ENCODE measurements at places on chromosomes 3 and 15. TPM values are rescaled to one million over a fixed set of nuclear protein-coding genes. Genes with fewer than 3 reads are reported as not detected.

GRCh38 chr3:150410311-150411105, 2.4 kb downstream of the TSC22D2 start:
- H3K4me1 ChIP-seq: peaks cover 39% of the 10 kb centered on the region
- peak overlapping the region; percentile 82 for H3K27ac ChIP-seq
- H3K36me3 ChIP-seq: peaks cover 35% of the 10 kb centered on the region
- peak overlapping the region; percentile 86 for H3K4me3 ChIP-seq
- peak; percentile 83 for DNase-seq
- H3K27me3 ChIP-seq: no peaks in the 10 kb centered on the region

DNA sequence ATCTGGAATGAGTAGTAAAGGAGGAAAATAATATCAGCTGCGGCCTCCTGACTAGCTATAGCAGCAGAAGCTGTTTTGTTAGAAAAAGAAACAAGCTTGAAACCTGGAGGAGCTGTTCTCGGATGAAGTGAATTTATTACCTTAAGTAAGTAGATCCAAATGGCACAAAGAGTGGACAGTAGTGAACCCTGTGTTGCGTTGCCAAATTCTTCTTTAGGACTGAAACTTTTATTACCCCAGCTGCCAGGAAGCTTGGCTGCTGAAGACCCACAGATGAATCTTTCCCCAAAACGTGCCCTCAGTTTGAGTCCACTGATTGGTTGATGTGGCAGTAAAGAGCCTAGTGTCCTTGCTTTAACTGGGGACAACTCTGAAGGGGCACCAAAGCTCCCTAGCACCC, 366.8 kb upstream of the GBE1 start:
- no peaks in the 10 kb centered on the region for H3K27me3 ChIP-seq
- no peak overlapping the region for H3K4me3 ChIP-seq
- H3K36me3 ChIP-seq: no peaks in the 10 kb centered on the region
- H3K4me1 ChIP-seq: peaks cover 3% of the 10 kb centered on the region

GRCh38 chr3:131543714-131544113, 40.9 kb upstream of the MRPL3 start:
- H3K27me3 ChIP-seq: peaks cover 3% of the 10 kb centered on the region
- no peak overlapping the region for H3K27ac ChIP-seq
- H3K4me1 ChIP-seq: no peaks in the 10 kb centered on the region
- no peaks in the 10 kb centered on the region for H3K36me3 ChIP-seq

- H3K27ac ChIP-seq: no peak overlapping the region
- H3K27me3 ChIP-seq: no peaks in the 10 kb centered on the region
- DNase-seq: peak; percentile 79
- no peak overlapping the region for H3K4me3 ChIP-seq
- H3K4me1 ChIP-seq: peaks cover 20% of the 10 kb centered on the region
Observed at GRCh38 chr15:101063212-101063611, 144.1 kb downstream of the LRRK1 start.

DNA sequence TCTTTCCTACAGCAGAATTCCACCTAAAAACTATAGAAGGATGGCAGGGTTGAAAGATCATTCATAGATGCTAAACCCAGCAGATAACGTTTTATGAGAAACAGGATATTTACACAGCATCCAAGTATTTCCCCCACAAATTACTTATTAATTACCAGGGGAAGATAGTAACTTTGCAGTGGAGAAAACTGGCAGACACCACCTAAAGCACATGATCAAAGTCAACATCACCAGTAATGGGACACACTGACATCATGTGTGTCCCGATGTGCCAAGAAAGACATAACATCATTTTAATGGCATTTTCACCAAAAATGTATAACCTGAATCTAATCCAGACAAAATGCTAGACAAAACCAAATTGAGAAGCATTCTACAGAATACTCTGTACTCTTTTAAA, 220.4 kb upstream of the THBS1 start:
- H3K4me3 ChIP-seq: no peak overlapping the region
- no peaks in the 10 kb centered on the region for H3K27me3 ChIP-seq
- H3K4me1 ChIP-seq: peaks cover 82% of the 10 kb centered on the region
- no peaks in the 10 kb centered on the region for H3K36me3 ChIP-seq
- no peak overlapping the region for H3K27ac ChIP-seq

The GPR149 gene
- total RNA-seq: not detected

The HIGD2B gene
- not detected for total RNA-seq

The SNX33 gene
- total RNA-seq: 36.7 TPM

The GLDN gene
- not detected for total RNA-seq

The SOX14 gene
- total RNA-seq: not detected

The ZSCAN29 gene
- total RNA-seq: 28.3 TPM

The CEP97 gene
- 10.8 TPM for total RNA-seq

The SPATA12 gene
- total RNA-seq: not detected

The PARP15 gene
- total RNA-seq: 0.08 TPM

Data from osteocyte (in vitro differentiated cells).